ENCODE measurements at places on chromosomes 16 and 17.
A peak's percentile ranks its signal among the peaks of the same experiment; 100 is the strongest.

- DNase-seq: no peak
Observed at GRCh38 chr16:17461951-17462729, 8.6 kb downstream of the XYLT1 start.

- no peak for DNase-seq
Observed at GRCh38 chr16:10202649-10203048, 20.4 kb upstream of the GRIN2A start.

DNA sequence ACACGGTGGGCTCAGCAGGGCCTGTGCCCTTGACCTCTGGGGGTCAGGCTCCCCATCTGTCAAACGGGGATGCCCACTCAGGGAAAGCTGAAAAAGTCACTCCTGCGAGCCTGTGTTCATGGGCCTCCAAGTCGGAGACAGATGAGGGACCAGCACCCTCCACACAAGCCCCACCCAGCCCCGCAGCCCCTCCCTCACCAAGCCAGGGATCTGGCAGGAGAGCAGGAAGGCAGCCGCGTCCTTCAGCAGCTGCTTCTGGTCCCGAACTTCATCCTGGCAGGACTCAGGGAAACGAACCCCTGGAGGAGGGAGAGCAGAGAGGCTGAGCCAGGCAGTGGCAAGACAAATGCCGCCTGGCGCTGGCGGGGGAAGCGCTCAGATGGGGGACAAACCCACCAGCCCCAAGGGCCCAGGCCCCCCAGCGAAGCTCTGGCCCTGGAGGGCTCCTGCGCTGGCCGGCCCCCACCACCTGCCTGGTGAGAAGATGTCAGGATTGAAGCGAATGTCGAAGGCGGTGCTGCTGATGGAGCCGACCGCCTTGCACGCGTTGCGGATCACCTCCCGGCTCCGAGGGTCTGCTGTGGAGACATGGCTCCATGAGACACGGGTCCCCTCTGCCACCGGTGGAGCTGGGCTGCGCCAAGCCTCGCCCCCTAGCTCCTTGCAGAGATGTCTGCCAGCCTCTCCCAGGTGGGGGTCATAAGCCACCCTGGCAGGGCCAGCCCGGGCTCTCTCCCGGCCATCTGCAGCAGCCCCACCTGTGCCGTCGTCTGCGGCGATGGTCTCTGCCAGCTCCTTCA lies 15.4 kb downstream of the CLUH start:
- DNase-seq: peak; percentile 52

DNA sequence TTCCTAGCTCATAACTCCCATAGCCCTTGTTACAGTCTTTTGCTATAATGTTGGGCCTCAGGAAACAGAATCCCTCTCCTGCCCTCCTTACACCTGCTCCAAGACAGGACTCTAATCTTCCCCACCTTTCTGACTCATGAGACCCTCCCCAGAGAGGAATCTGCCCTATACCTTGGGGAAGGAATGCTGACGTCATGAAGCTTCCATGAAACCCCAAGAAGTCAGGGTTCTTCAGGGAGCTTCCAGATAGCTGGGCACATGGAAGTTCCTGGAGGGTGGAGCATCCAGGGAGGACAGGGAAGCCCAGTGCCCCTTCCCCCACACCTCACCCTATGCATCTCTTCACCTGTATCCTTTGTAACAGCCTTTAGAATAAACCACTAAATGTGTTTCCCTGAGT lies 285.7 kb downstream of the SOX9 start:
- no peak for DNase-seq

GRCh38 chr16:27448532-27449433 lies 46.8 kb downstream of the IL21R start:
- DNase-seq: no peak

GRCh38 chr16:23506606-23506994 lies 3.7 kb downstream of the GGA2 start:
- DNase-seq: no peak
